ENCODE measurements at places on chromosomes 5 and 9.

DNA sequence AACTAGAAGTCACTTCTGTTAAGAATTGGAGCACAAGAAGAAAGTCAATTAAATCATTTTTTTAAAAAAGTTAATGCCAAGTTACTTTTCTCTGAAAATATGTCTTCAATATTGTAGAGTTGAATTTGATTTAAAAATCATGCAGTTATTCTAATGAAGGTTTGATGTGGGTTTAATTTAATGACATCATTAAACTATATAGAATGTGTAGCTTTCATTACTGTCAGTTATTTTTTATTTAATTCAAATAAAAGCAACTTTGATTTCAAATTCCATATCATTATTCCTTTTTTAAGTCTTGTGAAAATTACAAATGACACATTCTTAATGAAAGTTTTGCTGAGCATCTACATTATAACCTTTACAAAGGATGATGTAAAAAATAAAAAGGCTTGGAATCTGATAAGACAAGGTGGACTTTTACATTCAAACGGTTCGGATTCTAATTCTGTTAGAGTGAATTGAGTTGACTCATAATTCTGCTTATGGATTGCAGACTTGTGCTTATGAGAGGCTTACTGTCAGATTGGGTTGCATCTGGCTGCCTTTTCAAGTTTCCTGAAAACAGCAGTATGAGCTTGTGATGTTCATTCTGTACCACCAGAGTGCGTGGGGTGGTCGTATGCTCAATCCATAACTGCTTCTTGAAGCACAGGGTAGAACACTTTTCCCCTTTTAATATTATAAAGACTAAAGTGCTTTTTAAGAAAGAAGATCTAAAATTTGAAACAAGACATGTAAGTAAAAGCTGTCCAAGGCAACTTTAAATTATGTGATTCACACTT is 253.0 kb upstream of the ARRDC3 start:
- no peak for DNase-seq

DNA sequence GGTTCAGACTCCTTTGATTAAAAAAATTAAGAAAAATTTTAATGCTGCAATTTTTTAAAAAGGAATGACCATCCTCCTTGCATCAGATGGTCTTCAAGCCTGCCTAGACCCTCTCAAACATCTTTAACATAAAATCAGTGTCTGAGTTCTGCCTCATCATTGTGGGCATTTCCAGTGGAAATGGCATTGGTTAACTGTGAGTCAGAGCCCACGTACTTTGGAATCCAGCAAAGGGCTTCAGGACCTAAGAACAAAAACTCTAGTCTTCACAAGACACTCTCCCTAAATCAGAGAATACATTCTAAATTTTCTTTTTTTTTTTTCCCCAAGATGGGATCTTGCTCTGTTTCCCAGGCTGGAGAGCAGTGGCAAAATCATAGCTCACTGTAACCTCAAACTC is 9.4 kb upstream of the C5orf15 start:
- peak; percentile 82 for DNase-seq

- DNase-seq, result no peak
These were observed 9.3 kb upstream of the NRARP start for GRCh38 chr9:137311171-137311985.

DNA sequence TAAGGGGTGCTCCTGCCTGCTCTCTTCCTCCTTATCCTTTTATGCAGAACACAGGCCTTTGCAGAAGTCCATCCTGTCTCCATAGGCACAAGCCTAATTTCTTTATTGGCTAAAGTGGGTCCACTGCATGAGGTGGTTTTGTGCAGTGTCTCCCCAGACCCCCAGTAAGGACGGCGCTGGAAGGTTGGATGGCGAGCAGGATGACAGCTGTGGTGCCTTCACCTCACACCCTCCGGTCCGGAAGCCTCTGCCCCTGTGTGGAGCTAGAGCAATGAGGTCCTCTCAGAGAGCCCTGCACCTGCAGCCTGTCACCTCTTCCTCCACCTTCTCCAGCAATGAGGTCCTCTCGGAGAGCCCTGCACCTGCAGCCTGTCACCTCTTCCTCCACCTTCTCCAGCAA is 393.7 kb upstream of the IRX1 start:
- DNase-seq, result no peak

DNA sequence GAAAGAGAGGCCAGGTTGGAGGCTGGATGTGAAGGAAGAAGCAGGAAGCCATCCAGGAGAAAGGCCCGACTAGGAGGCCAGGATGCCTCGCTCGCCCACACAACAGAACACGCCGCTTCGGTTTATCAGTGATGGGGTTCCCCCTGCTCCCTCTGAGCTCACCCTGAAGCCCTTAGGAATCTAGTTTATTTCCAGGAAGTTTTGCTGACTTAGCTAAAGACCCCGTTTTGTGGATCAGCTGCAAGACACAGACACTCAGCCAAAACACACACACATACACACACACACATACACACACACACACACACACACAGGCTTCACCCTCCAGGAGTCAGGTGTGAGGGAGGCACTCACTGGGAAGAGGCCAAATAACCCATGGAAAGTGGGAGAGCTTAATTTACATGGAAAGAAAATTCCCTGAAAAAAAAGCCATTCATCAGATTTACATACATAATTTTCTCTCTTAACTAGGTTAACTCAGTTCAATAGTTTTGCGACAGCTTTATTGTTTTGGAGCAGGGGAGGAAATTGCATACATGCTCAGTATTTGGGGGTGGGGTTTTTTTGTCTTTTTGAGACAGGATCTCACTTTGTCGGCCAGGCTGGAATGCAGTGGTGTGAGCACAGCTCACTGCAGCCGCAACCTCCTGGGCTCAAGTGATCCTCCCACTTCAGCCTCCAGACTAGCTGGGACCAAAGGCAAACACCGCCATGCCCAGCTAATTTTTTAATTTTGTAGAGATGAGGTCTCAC is 92.7 kb upstream of the HAND1 start:
- no peak for DNase-seq

- DNase-seq, result no peak
These were observed 6.0 kb downstream of the PTTG1 start for GRCh38 chr5:160427607-160428006.

DNA sequence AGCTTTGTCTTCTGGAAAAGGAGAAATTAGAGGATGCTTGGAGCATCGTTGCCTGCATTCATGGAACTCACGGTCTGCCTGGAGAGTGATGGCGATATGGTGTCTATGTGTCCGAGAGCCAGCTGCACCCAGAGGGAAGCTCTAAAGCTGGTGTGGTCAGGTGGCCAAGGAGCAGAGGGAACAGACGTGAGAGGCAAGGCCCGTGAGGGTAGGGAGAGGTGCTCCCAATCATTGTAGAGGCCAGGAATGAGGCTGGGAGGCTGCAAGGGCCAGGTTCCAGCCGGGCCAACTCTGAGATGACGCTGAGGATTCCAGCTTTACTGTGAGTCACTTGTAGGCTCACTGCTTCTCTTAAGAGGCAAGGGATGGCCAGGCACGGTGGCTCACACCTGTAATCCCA is 7.6 kb downstream of the FGD3 start:
- no peak for DNase-seq

GRCh38 chr5:36173426-36173825 is 21.5 kb downstream of the SKP2 start:
- no peak for DNase-seq

GRCh38 chr5:58545912-58546311 is 37.0 kb upstream of the RAB3C start:
- no peak for DNase-seq

GRCh38 chr9:134830126-134830525 is 50.5 kb upstream of the FCN2 start:
- no peak for DNase-seq

- DNase-seq, result no peak
These were observed 235.6 kb downstream of the EDIL3 start for GRCh38 chr5:84149094-84149493.

- no peak for DNase-seq
These were observed 15.6 kb upstream of the ACSL6 start for GRCh38 chr5:132027027-132027426.

DNA sequence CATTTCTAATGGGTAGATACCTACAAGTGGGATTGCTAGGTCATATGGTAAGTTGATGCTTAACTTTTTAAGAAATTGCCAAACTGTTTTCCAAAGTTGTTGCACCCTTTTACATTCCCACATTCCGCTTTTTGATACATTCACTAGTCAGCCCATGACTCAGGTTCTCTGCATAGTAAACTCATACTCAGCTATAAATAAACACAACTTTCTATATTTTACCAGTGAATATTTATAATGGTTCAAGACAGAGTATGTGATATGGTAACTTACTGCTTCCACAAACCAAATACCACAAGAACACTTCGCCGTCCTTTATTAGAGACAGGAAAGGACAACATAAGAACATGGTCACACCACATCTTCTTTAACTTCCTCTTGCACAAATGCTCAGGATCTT is 54.0 kb downstream of the PLPP1 start:
- peak; percentile 4 for DNase-seq

GRCh38 chr9:105510024-105510423 is 47.9 kb upstream of the FKTN start:
- peak; percentile 67 for DNase-seq

- DNase-seq, result no peak
These were observed 50.5 kb downstream of the COMMD10 start for GRCh38 chr5:116135344-116135743.

DNA sequence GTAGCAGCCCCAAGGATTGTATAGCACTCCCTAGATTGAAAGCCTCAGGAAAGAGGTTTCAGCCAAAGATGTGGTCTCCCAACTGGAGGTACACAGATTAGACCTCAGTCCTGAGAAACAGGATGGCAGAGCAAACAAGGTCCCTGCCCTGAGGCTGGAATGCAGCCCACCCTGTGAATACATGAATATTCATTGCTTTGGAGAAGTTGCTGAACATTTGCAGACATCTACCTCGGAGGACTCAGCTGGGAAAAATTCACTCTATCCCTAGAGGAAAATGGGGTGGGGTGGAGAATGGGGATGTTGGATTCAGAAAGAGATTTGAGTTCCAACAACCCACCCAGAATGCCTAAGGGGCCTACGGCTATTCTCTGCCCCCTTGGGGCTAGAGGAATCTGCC is 129.4 kb downstream of the SLIT3 start:
- peak; percentile 81 for DNase-seq

- DNase-seq, result no peak
These were observed 148.1 kb upstream of the ZNF608 start for GRCh38 chr5:124894541-124894940.

- no peak for DNase-seq
These were observed 351.5 kb downstream of the GADD45G start for GRCh38 chr9:89956331-89956730.

DNA sequence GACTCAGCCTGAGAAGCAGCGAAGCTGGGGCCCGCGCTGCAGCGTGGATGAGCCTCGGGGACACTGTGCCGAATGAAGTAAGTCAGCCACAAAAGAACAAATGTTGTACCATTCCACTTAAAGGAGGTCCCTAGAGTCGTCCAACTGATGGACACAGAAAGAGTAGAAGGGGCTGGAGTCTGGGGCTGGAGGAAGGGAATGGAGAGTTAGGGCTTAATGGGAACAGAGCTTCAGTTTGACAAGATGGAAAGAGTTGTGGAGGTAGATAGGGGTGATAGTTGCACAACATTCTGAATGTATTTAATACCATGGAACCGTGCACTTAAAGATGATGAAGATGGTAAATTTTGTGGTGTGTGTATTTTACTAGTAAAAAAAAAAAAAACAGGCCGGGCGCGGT is 119.9 kb downstream of the EHMT1 start:
- no peak for DNase-seq

DNA sequence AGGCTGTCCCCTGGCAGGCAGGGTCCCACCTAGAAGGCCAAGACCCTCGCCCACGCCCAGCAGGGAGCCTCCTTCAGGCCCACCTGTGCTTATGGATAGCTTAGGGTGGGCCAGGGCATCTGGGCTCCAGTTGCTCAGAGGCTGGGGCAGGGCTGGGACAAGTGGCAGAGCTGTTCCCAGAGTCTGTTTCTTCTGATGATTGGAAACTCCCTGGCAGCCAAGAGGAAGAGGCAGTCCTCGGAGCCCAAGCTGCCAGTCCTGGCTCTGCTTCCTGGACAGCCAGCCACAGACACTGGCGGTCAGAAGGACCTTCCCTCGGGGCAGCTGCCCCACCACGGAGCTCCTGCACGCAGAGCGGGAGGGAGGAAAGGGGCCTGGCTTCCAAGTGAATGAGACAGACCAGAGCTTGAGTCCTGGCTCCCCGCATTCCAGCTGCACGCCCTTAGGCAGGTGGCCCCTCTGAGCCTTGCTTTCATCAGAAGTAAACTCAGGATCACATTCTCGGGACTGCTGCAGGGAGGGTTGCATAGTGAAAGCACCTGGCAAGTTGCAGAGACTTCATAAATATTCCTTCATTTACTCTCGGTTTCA is 37.9 kb upstream of the GABRP start:
- DNase-seq, result peak; percentile 50

DNA sequence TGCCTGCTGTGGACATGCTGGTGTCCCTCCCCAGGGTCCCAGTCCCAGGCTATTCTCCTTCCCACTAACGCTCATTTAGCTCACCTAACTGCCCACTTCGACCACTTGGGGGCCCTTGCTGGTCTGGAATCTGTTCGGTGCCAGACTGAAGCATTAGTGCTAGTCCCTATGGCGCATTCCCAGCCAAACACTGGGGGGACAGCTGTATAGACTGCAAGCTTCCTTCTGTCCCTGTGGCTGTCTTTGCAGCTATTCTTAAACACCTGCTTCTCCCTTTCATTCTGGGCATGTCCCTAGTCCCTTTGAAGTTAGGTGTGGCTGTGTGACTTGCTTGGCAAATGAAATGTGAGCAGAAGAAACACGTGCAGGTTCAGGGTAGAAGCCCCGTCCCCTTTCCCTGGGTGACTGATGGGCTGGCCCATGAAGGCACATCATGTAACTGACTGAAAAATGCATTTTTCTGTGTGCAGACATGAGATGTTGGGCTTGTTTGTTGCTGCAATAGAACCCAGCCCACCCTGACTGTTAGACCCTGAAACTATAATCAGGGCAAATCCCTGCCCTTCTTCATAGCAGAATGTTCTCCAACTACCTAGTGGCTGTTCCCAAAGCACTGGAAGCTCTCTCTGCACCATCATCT is 134.4 kb downstream of the BARX1 start:
- no peak for DNase-seq

- no peak for DNase-seq
These were observed 120.6 kb downstream of the MSX2 start for GRCh38 chr5:174844971-174845370.

- DNase-seq, result peak; percentile 39
These were observed 1.1 kb downstream of the POMT1 start for GRCh38 chr9:131503626-131504465.

- no peak for DNase-seq
These were observed 16.3 kb downstream of the TNFSF8 start for GRCh38 chr9:114914139-114914538.

GRCh38 chr9:127574072-127574993 is 37.7 kb upstream of the STXBP1 start:
- peak; percentile 69 for DNase-seq

GRCh38 chr5:17240487-17240886 is 23.1 kb downstream of the BASP1 start:
- DNase-seq, result no peak

GRCh38 chr5:134570886-134571285 is 45.4 kb downstream of the JADE2 start:
- DNase-seq, result no peak

DNA sequence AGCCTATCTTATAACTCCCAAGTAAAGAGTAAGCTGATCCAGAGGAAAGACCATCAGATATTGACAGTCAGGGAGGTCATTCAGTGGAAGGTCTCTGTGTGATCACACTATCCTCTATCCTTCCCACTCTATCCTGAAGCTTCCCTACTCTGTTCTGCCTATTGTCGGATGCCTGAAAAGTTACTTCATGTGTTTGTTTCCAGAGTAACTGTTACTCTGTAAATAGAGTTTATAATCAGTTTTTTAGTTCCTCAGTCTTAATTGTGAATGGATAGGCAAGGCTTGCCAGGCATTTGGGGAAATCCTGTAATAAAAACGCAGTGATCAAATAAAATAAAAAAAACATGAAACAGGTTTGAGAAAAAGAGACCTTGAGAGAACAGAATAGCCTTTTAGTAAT is 79.8 kb downstream of the XRCC4 start:
- no peak for DNase-seq
